ENCODE measurements at places on chromosomes 12 and 14. TPM values are rescaled to one million over a fixed set of nuclear protein-coding genes. Genes with fewer than 3 reads are reported as not detected.

TPPP2 gene
- total RNA-seq: not detected

NEUROD4 gene
- not detected for total RNA-seq

PPP1R3E gene
- 5.4 TPM for total RNA-seq

ACIN1 gene
- total RNA-seq: 101 TPM

DNA sequence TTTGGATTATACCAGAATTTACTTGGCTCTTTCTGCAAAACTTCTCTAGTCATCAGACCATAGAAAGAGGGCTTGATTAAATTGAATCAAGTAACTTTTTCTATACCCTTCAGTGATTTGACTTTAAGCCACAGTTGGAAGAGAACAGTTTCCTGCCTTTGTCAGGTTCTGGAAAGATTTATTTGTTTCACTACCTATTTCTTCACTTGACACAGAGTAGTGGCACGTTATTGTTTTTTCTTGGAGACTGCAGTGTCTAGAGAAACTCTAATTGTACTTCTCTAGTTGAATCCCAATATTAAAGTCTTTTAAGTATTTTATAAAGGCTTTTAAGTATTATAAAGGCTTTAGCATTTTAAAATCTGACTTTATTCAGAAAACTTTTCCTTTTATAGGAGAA lies 138.1 kb downstream of the TMEM117 start:
- no peak overlapping the region for H3K4me3 ChIP-seq
- no peak overlapping the region for H3K27ac ChIP-seq
- no peak for DNase-seq
- H3K27me3 ChIP-seq: no peaks in the 10 kb centered on the region

DNA sequence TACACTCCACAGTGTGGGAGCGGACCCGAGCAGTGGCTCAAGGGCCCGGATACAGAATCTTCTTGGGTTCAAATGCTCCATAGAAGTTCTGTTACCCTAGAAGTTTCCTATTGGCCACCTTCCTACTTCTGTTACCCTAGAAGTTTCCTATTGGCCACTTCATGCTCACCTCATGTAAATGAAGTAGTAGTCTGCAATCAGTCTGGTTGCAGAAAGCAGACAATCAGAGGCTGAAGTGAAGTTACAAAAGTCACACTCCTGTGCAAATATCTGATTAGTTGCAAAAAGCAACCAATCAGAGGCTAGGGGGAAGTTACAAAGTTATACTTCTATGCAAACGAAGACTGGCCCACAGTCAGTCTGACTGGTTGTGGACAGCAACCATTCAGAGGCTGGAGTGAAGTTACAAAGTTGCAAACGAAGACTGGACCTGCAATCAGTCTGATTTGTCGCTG lies 77.8 kb upstream of the CPNE8 start:
- no peaks in the 10 kb centered on the region for H3K36me3 ChIP-seq
- no peak for DNase-seq
- H3K4me1 ChIP-seq: no peaks in the 10 kb centered on the region
- H3K27ac ChIP-seq: no peak overlapping the region
